Amniotic stem cell (primary cell): ENCODE measurements at places on chromosomes 7 and 10.

DNA sequence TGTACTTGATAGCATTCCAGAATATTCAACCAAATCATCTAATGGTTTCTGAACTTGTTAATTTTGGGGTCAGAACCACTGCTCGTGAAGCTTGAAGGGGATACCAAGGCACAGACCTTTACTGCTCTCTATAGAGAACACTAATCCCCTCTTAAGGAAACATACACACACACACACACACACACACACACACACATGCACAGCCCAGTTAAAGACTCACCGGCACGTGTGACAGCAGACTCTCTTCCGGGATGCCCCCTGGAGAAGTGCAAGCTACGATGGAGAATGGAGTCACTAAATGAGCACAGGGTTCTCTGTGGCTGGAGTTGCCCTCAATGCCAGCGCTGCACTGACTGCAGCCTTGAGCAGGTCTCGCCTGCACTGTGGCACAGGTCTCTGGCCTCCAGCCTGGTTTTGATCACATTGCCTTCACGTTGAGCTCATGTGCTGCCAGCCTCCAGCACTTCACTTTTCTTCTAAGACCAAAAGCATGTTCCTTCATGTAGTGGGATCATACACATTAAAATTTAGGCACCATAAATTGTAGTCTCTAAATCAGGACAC, 300.8 kb downstream of the POM121L12 start:
- DNase-seq, result no peak

DNA sequence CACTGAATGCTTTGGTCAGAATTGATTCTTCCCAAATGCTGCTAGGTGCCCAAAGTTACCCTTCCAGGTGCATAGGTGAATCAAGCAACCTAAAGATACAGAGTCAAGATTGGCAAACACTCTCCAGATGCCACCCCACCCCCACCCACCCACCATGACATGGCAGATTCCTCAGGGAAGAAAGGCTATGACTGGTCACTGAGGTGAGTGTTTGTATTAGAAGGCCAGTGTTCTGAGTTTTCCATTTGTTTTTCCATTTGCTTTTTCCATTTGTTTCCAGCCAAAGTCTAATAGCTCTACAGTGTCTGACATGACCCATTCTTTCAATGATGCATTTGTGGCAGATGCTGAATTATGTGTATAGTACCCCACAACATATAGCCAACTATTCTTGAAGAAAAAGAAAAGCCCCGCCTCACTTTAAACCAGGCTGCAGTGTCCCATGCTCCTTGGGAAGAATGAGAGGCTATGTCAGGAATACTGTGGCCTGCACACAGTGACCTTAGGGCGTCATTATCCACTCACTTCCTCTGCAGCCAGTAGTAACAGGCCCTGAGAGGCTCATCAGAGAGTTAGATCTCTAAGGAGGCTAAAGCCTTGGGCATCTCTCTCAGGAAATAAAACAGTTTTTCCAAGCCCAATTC, 16.1 kb upstream of the HIBADH start:
- no peak for DNase-seq

DNA sequence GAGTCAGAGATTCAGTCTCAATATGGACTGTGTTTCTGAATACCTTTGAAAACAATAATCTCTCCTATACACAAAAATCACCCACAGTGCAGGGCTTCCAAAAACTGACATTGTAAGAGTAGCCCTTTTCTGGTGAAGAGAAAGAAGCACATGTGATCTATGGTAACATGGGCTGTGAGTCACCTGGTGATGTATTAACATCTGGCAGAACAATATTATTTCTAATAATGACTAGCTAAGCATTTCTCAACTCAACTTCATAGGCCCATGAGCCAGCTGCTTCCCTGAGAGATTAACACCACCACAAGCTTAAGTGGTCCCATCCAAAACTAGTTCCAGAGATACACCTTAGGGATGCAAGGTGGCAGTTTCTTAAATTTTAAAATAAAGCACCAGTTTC, 331.0 kb upstream of the NRP1 start:
- no peak for DNase-seq

- DNase-seq, result no peak
Measured at GRCh38 chr10:102059987-102060386, 4.0 kb upstream of the ARMH3 start.

GRCh38 chr10:31345886-31346285, 26.9 kb downstream of the ZEB1 start:
- DNase-seq, result no peak

DNA sequence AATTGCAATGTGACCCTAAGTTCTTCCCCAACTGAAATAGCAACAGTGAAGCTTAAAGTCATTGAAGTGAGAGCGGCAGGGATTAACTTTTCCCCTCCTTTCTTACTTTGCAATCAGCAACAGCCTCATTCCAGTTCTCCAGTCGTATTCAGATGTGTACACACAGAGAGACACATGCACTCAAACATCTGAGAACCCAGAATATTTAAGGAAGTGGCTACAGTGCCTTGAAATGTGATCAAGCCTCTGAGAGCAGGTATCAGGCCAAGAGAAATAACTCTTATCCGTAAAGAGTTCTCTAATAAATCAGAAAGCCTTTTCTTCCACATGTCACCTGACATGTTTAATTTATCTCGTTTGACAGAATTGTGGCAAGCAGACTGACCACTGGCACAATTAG, 388.9 kb upstream of the NPVF start:
- DNase-seq, result no peak

- DNase-seq, result no peak
Measured at GRCh38 chr10:133476641-133476990, 22.9 kb downstream of the SCART1 start.

- no peak for DNase-seq
Measured at GRCh38 chr10:72270607-72271281, 3.0 kb upstream of the DDIT4 start.

- DNase-seq, result no peak
Measured at GRCh38 chr10:58764087-58764747, 251.5 kb downstream of the BICC1 start.

GRCh38 chr10:32315424-32315823, 31.5 kb downstream of the EPC1 start:
- no peak for DNase-seq

- no peak for DNase-seq
Measured at GRCh38 chr7:112420236-112420861, 29.9 kb upstream of the IFRD1 start.

DNA sequence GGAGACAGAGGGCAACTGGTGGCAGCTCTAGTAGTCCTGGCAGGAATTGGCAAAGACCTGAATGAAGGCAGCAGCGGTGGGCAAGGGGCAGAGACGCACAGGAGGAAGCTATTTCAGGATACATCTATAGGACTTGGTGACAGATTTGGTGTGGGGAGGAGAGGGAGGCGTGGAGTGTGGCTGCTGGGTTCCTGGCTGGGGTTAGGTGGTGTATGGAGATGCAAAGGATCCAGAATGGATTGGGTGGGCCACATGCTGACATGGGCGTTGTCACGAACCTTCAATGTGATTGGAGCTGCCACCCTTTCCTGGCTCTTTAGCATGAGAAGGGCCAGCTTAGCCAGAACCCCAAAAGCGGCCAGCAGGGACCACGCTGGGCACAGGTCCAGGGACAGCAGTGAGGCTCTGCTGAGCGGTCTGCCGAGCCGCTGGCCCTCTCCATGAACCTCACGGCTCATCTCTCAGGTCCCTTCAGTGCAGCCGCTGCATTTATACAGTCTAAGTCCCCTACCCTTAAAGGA, 10.2 kb upstream of the ADCY1 start:
- no peak for DNase-seq
